ENCODE measurements at places on chromosomes 1 and 21. TPM values are rescaled to one million over a fixed set of nuclear protein-coding genes. Genes with fewer than 3 reads are reported as not detected.

- DNase-seq = no peak
Measured at GRCh38 chr1:14666373-14666772, 67.9 kb downstream of the KAZN start.

- peak; percentile 42 for DNase-seq
Measured at GRCh38 chr1:153526132-153526543, 9.7 kb downstream of the S100A6 start.

DNA sequence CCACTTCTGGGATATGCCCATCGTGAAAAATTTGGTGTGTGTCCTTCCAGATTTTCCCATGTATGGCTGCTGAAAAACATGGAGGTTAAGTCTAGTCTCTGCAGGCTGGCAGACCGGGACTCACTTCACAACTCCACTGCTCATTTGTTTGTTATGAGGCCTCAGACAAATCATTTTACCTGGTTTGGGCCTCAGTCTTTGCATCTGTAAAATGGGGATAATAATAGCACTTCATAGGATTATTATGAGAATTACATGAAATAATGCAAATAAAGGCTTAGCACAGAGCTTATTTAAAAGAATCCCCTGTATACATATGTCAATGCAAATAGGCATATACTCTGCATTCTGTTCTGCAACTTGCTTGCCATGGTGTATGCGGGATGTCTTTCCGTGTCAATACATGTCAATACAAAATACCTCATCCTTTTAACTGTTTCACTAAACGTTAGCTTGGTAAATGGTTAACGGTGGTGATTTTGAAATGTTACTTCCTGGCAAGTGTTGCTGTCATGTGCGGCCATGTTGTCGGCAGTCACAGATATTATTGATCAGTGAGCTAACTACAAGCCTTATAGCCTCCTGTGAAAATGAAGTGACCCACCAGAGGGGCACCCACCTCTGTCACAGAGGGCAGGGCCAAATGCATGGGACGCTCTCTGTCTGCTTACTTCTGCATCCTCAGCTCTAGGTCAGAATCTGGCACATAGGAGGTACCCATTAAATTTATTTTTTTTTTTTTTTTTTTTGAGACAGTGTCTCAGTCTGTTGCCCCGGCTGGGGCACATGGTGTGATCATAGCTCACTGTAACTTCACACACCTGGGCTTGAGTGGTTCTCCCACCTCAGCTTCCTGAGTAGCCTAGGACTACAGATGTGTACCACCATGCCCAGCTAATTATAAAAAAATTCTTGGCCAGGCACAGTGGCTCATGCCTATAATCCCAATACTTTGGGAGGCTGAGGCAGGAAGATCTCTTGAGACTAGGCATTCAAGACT is 4.3 kb downstream of the LCK start:
- peak; percentile 75 for DNase-seq

DNA sequence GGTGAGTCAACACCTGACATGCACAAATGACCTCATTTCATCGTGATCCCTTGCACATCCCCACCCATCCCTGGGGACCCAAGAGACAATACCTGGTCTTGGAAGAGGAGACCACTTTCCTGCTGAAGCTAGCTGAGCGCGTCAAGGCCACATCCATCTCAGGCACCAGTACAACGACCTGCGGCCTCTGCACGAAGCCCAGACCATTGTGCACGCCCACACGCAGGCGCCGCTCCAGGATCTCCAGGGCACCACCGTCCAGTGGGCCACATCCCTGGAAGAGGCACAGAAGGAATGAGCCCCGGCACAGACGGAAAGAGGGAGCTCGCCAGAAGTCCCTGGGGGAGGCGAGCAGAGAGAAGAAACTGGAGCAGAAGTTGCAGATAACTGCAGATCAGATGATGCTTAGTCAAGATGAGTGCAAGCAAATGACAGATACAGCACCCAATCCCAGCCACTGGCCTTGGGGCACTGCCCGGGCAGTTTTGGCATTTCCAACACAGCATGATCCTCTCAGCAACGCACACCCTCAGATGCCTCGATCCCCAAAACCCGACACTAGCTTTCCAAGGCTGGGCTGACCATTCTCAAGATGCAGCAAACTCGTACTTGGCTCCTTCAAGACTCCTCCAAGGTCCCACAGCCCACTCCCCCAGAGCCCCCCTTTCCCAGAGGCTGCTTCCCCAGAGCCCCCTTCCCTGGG is 44.1 kb downstream of the NPHP4 start:
- DNase-seq = no peak

GRCh38 chr1:31467005-31467674 is 54.1 kb downstream of the SERINC2 start:
- DNase-seq = no peak

DNA sequence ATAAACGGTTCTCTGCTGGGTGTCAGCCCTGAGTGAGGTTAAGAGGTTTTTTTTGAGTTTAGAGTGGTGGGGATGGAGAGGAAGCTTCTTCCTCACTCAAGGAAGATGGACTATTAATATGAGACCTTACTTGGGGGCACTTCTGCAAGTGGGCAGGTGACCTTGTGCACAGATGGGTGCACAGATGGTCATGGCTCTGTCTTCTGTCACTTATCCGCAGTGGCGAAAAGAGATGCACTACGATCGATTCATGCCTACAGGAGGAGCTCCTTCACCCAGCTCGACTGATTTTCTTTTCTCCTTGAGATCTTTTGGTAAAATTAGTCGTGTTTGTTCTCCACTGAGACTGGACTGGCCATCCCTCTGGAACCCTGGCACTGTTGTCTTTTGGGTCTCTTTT is 22.9 kb upstream of the CYYR1 start:
- no peak for DNase-seq

DNA sequence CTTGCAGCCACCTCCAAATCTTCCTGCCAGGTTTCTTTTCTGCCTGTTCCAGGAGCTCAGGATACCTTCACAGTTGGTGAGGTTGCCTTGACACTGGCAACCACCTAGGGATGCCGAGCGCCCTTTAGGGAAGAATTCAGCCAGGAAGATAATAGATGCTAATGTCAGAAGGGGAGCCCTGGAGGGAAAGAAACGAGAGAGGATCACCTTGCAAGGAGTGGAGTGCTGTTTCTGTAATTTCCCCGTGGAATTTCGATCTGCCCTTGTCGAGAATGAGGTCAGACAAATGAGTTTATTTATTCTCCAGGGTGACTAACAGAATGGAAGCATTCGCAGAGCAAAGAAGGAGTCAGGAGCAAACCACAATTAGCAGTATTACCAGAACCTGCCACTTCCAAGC is 315.8 kb upstream of the KAZN start:
- DNase-seq = no peak

The KCNE1 gene
- not detected for polyA plus RNA-seq

The DYNLT5 gene
- not detected for polyA plus RNA-seq

Data from HepG2 (cell line).